Natural killer cell treated with Interleukin-12 subunit alpha and Interleukin-12 subunit beta and Interleukin-15 and Interleukin-18, amount 100 ng/mL, for 72 hours (primary cell): ENCODE measurements at places on chromosomes 5 and 9. TPM values are rescaled to one million over a fixed set of nuclear protein-coding genes. Genes with fewer than 3 reads are reported as not detected.

Gene NR2F1
- total RNA-seq, result not detected

Gene CFAP90
- total RNA-seq, result not detected

GRCh38 chr5:146541958-146542849 lies 26.2 kb upstream of the GPR151 start:
- no peaks in the 10 kb centered on the region for H3K36me3 ChIP-seq
- peak; percentile 75 for DNase-seq
- no peak overlapping the region for H3K27ac ChIP-seq

GRCh38 chr5:65855766-65856315 lies 70.5 kb upstream of the ERBIN start:
- no peak for DNase-seq
- H3K36me3 ChIP-seq, result peaks cover 6% of the 10 kb centered on the region
- no peaks in the 10 kb centered on the region for H3K4me1 ChIP-seq
- H3K4me3 ChIP-seq, result no peak overlapping the region
- H3K27me3 ChIP-seq, result peaks cover 15% of the 10 kb centered on the region

DNA sequence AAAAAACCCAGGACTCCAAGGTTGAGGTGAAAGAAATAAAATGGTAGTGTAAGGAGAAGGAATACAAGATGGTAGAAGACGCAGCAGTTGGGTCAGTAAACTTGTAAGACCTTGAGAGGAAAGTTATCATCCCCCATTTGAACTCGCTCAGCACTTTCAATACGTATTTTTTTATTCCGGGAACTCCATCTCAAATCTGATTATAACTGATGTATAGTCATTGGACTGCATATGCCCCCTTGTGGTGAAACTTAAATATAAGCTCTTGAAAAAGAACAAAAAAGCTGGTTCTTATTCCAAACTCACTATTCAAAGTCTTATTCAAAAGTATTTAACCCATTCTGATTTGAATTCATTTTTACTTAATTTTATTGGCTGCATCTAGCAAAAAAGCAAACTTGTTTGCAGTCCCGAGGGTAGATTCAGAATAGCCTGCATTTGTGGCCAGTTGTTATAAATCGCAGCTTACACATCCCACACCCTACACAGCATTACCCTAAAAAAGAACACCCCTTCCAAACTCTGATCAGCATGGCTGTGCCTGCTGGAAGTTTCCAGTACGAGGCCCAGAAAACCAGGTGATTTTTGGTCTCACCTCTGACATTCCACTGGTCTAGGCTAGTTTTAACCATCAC lies 118.0 kb downstream of the ESM1 start:
- no peak overlapping the region for H3K27ac ChIP-seq
- H3K4me3 ChIP-seq, result peak overlapping the region; percentile 19
- H3K4me1 ChIP-seq, result peaks cover 11% of the 10 kb centered on the region
- DNase-seq, result no peak
- peaks cover 38% of the 10 kb centered on the region for H3K27me3 ChIP-seq

DNA sequence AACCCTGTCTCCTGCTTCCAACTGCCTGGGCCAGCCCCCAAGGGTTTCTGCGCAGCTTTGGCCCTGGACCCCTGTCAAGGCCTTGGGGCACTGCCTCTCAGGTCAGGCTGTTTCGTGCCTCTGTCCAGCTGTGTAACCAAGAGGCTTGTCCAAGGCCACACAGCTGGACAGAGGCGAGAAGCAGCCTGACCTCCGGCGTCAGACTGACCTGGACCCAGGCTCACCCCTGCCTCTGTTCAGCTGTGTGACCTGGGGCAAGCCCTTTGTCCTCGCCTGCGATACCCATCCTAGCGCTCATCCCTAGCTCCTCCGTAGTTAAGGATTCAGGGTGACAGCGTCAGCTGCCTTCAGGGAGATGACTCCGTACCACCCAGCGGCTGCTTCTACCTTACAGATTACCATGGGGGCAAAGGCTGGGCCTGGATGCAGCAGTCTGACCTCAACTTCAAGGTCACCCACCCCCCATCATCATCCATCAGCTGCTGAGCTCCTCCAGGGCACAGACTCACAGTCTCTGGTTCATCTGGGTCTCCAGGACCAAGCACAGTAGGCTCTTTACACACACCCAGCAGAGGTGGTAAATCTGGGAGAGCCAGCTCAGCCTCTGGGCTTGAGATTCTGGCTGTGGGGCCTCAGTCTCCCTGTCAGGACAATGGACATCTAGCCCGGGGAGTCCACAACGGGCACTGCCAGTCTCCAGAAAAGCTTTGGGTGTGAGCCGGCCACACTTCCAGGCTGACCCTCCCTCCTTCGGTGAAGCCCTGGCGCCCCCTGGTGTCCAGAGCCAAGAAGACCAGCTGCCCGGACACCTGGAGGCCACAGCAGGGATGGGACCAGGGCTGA lies 7.9 kb downstream of the AK1 start:
- H3K4me3 ChIP-seq, result no peak overlapping the region
- H3K27ac ChIP-seq, result no peak overlapping the region
- peaks cover 11% of the 10 kb centered on the region for H3K4me1 ChIP-seq
- no peaks in the 10 kb centered on the region for H3K27me3 ChIP-seq
